ENCODE measurements at places on chromosomes 6 and 20.

- H3K27me3 ChIP-seq, result no peaks in the 10 kb centered on the region
- H3K27ac ChIP-seq, result no peak overlapping the region
- H3K4me3 ChIP-seq, result no peak overlapping the region
- no peaks in the 10 kb centered on the region for H3K36me3 ChIP-seq
- no peak for DNase-seq
- H3K4me1 ChIP-seq, result no peaks in the 10 kb centered on the region
Observed at GRCh38 chr6:24883618-24884017, 52.1 kb downstream of the RIPOR2 start.

GRCh38 chr6:130558131-130558530 is 192.3 kb downstream of the TMEM200A start:
- no peak for DNase-seq
- H3K27ac ChIP-seq, result no peak overlapping the region
- H3K4me3 ChIP-seq, result no peak overlapping the region
- no peaks in the 10 kb centered on the region for H3K4me1 ChIP-seq
- H3K36me3 ChIP-seq, result no peaks in the 10 kb centered on the region

DNA sequence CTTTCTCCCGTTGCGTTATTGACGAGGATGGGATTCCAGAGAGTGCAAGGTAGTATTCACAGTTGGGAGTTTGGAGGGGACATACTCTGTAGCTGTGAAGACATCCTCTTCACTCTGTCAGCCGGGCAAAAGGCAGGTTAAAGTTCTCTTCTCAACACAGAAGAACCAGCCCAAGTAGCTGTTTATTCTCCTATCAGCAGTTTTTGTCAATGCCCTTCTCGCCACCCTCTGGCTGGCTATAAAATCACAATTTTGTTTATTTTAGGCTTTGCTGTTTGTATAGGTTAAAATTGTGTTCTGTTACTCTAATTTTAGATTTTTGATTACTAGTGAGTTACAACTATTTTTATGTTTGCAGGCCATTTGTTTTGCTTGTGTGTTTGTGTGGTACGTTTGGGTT is 37.9 kb upstream of the MAS1 start:
- H3K27ac ChIP-seq, result no peak overlapping the region
- H3K4me3 ChIP-seq, result no peak overlapping the region
- no peaks in the 10 kb centered on the region for H3K4me1 ChIP-seq
- H3K36me3 ChIP-seq, result no peaks in the 10 kb centered on the region
- H3K27me3 ChIP-seq, result no peaks in the 10 kb centered on the region

DNA sequence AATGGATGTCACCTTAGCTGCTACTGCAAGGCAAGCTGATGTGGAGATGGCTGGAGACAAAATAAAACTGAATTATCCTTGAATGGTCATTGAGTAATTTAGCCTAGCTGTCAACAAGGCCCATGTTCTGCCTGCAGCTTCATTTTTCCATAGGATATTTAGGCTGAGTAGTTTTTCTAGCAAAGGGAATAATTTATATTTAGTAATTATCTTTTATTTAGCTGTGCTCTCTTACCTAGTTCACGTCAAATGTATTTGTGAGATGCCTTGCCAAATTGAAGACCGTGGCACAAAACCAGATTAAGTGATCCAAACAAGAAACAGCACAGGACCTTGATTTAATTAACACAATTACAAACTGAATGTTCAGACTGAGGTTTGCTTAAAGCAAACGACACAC is 77.4 kb upstream of the CEP162 start:
- no peaks in the 10 kb centered on the region for H3K4me1 ChIP-seq
- DNase-seq, result no peak
- H3K27ac ChIP-seq, result no peak overlapping the region
- H3K27me3 ChIP-seq, result no peaks in the 10 kb centered on the region
- no peaks in the 10 kb centered on the region for H3K36me3 ChIP-seq

DNA sequence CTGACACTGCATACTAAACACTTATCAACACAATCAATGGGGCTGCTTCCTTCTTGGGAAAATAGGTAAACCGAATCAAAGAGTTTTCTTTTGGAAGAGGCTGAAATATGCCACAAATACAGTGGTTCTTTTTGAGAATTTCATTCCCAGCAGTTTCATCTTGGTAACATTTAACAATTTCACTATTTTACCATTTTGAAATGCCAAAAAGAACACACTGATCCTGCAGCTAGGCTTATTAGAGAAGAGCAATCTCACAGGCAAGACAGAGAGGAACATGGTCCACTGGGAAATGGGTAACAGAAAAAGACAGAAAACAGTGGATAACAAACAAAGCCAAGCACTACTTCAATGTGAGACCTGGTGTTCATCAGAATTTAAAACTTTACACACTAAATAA is 2.5 kb downstream of the CNR1 start:
- no peak for DNase-seq
- no peak overlapping the region for H3K4me3 ChIP-seq
- H3K27ac ChIP-seq, result no peak overlapping the region
- H3K36me3 ChIP-seq, result no peaks in the 10 kb centered on the region

DNA sequence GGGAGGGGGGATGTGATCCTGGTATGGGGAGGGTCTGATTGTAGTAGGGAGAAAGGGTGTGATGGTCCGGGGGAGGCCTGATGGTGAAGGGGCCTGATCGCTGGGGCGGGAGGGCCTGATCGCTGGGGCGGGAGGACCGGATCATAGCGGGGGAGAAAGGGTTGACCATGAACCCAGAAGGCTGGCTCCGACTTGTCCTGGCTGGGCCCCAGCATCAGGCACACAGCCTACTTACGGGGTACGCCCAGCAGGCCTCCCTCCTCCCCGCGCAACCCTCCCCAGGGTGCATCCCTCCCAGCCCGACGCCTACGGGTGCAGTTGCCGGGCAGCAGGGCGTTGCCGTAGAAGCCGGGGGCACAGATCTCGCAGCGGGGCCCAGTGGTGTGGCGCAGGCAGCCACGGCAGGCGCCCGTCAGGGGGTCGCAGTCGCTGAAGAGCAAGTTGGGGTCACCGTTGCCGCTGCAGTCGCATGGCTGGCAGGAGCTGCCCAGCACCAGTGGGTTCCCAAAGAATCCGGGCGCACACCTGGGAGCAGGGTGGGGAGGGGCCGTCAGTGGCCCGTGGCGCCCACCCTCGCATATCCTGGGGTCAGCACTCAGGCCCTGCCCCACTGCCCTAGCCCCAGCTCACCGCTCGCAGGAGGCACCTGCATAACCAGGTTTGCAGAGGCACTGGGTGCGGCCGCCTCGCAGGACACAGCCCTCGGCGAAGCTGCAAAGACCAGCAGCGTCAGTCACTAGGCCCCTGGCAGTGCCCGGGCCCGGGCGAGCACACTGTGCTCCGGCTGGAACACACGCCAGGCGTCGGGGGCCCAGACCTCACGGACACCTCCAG is 20.6 kb downstream of the ADRM1 start:
- no peak overlapping the region for H3K4me3 ChIP-seq
- H3K27me3 ChIP-seq, result no peaks in the 10 kb centered on the region
- H3K36me3 ChIP-seq, result no peaks in the 10 kb centered on the region
- no peak overlapping the region for H3K27ac ChIP-seq
- H3K4me1 ChIP-seq, result no peaks in the 10 kb centered on the region
- no peak for DNase-seq

GRCh38 chr6:85418059-85418458 is 31.8 kb upstream of the NT5E start:
- no peaks in the 10 kb centered on the region for H3K36me3 ChIP-seq
- H3K4me3 ChIP-seq, result no peak overlapping the region
